ENCODE measurements at places on chromosomes 16 and 17. TPM values are rescaled to one million over a fixed set of nuclear protein-coding genes. Genes with fewer than 3 reads are reported as not detected.
A peak's percentile ranks its signal among the peaks of the same experiment; 100 is the strongest.

DNA sequence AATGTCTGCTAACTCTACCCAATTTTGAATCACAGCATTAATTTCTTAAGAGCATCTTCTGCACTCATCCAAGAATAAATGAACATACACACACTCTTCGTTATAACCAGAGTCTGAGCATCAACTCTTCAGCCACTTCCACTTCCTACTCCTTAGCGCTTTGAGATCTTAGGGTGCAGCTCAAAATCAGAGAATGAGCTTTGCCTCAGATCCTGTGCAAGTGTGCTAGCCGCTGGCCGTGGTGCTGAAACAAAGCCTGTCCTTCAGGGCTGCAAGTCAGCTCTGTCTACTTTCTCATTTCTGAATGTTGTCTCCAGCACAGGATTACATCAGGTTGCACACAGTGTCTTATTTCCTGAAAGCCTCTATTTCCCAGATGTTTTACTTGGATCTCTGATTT, 165.4 kb downstream of the AIPL1 start:
- no peak for DNase-seq

- DNase-seq: no peak
Observed at GRCh38 chr17:11122908-11123307, 118.1 kb upstream of the SHISA6 start.

The SYT17 gene
- total RNA-seq: 5.8 TPM

GRCh38 chr16:48559462-48560211, 50.3 kb downstream of the N4BP1 start:
- no peak for DNase-seq

DNA sequence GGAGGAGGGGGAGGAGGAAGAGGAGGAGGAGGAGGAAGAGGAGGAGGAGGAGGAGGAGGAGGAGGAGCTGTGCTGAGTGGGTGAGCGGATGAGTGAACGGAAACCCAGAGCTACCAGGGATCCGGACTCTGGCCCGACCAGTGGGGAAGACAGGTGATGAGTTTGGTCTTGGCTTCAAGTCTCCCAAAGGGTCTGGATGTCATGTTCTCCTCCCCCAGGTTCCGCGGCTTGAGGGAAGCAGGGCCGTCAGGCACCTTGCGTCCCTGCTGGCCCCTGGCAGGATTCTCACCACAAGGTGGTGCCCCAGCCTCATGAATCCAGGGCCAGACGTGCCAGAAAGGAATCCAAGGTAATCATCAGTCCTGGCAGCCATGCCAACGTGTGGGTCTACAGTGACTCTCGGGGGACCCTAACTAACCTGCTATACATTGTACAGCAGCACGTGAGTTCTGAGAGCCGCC, 13.5 kb upstream of the ABAT start:
- DNase-seq: peak; percentile 25

The RNF112 gene
- total RNA-seq: not detected

DNA sequence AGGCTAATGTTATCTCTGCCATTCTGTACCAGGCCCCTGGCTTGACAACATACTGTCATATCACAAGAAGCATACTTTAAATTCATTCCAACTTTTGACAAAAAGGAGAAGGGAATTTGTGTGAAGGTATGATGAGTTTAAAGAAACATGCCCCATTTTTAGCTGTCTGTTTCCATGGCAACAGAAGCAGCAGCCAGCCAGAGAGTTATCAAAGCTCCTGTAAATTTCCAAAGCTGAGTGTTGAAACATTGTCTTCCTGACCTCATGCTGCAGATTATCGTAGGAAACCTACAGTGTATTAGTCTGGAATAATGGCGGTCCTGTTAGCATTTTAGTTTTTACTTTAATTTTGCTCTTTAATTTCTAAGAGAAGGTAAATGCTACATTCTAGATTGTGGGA, 124.9 kb downstream of the MRTFB start:
- DNase-seq: peak; percentile 10

- DNase-seq: no peak
Observed at GRCh38 chr16:85908444-85908843, 9.5 kb downstream of the IRF8 start.

DNA sequence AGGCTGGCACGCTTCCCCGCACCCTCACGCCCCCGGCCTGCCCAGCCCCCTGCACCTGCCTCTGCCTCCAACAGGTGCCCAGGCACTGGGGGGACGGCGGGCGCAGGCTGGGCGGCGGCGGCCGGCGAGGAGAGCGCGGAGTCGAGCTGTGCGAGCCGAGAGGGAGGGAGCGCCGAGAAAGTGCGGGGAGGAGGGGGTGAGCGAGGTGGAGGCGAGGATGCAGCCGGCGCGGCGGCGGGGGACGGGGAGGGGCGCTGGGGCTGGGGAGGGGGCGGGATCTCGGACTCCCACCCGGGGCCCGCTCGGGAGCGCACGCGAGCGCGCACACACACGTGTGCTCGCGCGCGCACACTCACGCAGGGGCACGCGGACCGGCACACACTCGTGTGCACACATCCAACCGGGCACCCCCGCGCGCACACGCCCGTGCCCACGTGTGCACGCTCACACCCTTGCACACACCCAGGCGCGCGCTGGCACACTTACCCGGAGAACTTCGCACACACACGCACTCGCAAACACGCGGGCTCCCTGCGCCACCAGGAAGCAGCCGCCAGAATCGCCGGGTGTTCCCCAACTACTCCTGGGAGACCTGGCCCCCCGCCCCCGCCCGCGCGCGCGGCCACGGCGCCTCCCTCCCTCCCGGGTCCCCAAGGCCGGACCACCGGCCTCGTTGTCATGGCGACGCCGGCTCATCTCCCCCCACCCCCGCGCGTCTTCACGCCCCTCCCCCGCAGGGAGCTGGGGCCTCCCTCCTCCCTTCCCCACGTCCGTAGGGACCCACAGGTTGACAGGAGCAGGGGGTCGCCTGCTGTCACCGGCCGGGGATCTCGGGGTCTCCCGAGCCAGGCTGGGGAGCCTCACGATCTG, at the start of gene DOC2A:
TSS of gene DOC2A (minus strand) at position 184 of the 870 bp plus-strand sequence. CDS start 805 bp downstream, outside the sequence.
- DNase-seq: no peak

DNA sequence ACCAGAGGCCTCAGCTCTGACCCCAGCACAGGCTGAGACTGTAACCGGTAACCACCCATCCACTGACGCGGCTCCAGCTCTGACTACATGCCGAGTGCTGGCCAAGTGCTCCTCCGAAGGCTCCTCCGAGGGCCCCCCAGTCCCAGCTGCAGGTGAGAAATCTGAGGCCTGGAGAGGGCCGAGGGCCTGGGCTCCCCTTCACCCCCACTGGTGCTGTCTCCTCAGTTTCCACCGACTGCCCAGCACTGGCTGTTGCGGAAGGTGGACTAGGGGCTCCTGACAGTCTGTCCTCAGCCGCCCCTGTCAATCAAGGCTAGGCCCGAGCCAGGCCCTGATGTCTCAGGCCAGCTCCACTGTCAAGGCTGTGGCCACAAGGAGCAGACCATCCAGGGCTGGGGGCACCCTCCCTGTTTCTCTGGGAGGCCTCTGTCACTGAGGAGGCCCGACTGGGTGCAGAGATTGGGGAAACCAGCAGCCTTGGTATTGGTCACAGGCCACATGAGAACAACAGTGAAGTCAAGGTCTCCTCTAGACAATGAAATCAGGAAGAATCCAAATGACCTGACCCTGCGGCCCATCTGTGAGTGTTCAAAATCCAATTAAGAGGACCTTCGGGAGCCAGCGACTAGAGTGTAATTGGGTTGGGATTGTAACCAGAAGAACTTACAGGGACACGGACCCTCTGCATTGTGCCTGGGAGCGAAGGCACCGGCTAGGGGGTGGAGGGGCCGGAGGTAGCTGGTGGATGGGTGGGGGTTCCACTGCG, 5.1 kb downstream of the TMEM235 start:
- no peak for DNase-seq

The KRT34 gene
- total RNA-seq: 0.35 TPM

GRCh38 chr17:3962217-3962964, 1.8 kb downstream of the ATP2A3 start:
- no peak for DNase-seq

- DNase-seq: no peak
Observed at GRCh38 chr17:27233059-27233458, 60.9 kb upstream of the WSB1 start.

The CES1 gene
- total RNA-seq: not detected

GRCh38 chr16:13552960-13553257, 367.0 kb upstream of the ERCC4 start:
- no peak for DNase-seq

Measured in glomerular endothelial cell (primary cell).